ENCODE measurements at places on chromosomes 16 and 17.

- DNase-seq = no peak
Observed at GRCh38 chr16:53129281-53130158, 74.7 kb downstream of the CHD9 start.

- DNase-seq = no peak
Observed at GRCh38 chr17:30091121-30091670, 25.4 kb upstream of the NSRP1 start.

DNA sequence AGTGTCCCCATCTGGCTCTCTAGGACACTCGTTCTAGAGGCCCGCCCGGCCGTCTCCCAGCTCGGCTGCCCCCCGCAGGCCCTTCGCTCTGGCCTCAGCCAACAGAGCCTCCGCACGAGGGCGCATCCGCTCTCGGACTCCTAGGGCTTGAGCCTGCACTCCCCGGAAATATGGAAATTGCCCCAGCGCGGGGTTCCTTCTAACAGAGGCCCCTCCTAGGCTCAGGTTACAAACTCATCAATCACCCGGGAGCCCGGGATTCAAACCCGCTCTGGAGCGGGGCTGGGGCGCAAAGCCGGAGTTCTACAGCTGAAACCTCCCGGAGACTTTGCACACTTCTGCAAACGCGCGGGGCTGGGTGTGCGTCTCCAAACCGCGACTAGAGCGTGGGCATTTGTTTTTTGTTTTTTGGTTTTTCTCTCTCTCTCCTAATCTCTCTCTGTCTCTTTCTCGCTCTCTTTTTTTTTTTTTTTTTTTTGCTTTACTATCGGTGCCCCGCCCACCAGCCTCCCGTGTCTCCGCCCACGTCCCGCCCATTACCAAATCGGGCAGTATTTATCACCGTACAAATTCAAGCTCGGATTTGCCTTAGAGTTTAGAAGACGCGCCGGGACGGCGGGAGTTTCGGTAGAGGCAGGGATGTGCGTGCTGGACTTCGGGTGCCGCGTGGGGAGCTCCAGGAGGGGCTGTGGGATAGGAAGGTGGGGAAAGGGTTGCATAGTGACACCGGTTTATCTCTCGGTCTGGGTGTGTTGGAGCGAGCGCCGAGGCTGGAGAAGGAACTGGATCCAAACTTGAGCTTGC is 2.4 kb upstream of the FOXL1 start:
- DNase-seq = peak; percentile 37

DNA sequence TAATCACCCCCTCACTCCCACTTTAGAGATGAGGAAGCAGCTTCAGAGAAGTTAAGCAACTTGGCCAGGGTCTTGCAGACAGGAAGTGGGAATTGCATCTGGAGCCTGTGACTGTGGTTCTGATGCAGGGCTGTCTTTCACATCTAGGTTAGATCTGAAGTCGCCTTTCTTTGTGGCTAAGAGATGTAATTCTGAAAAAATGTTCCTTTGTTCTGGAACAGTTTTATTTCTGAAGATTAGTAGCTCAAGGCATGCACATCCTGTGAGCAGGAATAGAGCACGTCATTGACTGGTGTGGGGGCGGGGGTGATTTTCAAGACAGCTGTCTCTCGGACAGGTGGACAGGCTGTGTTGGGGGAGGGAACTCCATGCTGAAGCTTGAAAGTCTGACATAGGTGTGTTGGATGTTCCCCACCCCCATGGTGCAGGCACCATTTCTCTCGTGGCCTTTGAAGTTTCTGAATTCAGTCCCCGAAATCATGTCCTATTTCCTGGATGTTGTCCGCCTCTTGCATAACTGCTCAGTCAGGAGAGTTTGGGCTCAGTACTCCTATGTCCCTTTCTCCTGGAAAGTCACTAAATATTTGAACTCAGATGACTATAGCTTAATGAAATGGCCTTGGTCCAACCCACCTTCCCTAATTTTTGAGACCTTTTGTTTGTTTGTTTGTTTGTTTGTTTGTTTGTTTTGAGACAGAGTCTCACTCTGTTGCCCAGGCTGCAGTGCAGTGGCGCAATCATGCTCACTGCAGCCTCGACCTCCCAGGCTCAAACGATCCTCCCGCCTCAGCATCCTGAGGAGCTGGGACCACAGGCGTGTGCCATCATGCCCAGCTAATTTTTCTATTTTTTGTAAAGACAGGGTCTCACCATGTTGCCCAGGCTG is 21.0 kb upstream of the HERPUD1 start:
- DNase-seq = no peak

DNA sequence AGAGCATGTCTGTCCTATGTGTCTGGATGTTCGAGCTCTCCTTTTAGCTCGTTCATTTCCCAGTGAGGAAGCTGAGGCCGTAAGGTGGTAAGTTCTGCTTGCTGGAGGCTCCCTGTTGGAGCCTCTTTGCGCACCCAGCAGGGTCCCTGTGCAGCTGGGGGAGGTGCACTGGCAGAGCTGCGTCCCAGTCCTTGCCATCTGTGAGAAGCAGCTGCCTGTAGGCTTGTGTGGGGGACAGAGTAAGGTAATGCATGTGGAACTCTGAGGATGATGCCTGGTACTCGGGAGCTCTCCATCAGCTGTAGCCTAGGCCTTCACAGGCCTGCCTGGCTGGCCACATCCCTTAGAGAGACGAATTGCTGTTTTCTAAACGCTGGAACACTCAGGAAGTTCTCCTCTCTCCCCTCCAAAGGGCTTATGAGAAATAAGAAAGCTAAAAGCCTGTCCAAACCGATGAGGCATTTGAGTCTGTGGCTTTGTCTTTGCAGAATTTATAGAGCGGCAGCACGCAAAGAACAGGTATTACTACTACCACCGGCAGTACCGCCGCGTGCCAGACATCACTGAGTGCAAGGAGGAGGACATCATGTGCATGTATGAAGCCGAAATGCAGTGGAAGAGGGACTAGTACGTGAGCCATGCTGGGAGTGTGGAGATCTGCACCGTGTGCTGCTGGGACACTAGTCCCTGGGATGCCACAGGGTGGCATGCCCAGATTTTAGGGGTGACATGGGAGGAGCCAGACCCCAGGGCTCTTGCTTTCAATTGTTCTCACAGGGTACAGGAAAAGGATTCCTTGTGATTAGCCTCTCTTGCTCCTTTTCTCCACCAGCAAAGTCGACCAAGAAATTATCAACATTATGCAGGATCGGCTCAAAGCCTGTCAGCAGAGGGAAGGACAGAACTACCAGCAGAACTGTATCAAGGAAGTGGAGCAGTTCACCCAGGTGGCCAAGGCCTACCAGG is 1.6 kb downstream of the NDUFB10 start:
- no peak for DNase-seq

GRCh38 chr16:86277221-86277620 is 233.1 kb upstream of the FOXF1 start:
- no peak for DNase-seq

DNA sequence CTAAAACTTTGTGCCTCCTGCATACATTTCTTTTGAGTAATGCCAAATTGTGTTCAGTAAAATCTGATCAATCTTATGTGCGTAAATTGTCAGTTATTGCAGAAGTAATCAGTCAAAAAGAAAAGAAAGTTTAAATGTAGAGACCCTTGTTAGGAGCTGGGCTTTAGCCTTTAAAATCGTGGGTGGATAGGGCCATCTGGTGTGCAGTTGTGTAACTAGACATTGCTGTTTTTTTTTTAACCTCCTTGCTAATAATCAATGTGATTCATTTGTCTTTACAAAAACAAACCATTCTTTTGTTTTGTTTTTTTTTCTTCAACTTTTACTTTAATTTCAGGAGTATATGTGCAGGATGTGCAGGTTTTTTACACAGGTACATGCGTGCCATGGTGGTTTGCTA is 5.3 kb upstream of the WWOX start:
- no peak for DNase-seq

DNA sequence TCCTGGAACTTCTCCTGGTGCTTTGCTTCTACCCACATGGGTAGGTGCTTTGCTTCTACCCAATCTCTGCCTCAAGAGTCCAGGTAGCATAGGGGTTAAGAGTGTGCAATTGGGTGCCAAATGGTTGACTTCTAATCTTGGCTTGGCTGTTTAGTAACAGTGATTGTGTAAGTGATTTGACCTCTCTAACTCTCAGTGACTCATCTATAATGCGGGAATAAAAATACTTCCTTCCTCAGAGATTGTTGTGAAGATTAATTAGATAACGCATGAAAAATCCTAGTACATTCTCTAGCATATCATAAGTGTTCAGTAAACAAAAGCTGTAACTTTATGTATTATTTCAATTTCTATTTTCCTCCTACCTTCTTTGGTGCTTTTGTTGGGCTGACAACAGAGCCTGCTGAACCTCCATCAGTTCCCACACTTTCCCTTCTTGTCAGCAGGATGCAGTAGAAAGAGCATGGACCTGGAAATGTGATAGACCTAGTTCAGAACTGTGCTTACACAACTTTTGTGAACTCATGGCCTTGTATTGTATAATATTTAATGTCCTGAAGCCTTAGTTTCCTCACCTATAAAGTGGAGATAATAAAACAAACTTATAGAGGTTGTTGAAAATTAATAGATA is 72.9 kb upstream of the SMIM36 start:
- DNase-seq = no peak

DNA sequence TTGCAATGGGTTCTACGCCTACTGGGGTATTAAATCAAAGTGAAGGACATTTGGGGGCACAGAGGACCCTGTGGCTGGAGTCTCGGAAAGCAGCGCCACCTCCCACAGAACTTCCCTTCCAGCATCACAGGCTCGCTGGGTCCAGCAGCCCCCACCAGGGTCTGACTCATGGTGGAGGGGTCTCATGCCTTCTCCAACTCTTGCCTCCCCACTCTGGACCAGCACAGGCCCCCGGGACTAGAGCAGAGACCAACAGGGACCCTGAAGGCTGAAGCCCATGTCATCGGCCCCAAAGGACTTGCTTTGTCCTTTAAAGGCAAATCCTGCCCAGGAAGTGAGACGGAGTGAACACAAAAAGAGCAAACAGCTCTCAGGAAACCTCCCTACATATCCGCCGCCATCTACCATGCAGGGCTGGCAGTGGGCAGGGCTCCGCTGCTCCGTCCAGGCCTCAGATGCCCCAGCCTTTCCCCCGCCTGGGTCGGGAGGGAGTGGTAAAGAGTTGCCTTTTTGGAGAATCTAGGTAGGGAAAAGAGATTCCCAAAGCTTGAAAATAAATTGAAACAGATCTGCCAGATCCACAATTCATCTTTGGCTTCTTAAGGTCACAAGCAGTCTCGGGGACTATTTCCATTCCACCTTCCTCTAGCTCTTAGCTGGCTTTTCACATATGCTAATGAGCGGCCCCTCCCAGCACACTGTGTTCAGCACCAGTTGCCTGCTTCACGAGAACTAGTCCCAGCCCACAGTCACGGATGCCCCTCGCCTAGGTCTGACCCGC is 2.1 kb upstream of the GPRC5C start:
- DNase-seq = no peak

DNA sequence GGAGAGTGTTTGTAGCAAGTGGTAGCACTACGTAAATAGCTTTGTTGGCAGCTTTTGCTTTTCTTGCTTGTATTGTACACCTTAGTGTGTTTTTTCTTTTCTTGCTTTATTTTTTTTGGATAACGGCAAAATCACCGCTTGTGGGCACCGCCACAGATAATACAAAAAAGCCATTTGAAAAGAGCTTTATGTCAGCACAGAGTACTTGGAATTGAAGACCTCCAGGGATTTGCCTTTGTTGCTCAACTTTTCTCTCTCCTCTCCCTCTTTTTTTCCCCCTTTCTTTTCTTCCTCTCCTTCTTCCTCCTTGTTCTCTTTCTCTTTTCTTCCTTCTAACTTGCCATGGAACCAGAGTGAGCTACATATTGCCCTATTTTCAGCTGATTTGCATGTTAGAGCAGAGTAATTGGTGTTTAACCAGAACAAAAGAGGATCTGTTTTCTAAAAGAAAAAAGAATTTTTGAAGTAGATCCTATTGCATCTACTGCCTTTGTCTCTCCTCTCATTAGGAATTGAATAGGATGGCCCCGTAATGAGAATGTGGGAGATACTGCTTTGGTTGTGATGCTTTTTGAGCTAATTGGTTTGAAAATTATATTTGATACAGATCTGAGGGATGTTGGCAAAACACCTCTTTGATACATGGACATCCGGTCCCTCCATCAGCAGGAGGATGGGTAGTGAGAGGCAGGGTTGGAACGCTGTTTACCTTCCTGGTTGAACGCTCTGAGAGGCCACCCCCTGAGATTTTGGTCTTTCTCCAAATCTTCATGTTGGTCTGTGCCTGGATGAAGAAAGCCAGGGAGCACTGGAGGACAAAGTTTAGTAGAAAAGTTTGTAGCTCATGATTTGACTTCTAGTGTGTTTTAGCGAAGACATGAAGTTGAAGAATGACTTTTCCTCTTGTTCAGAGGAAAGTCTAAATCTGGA is 85.6 kb downstream of the MSI2 start:
- no peak for DNase-seq

GRCh38 chr17:70642059-70642458 is 472.7 kb downstream of the KCNJ2 start:
- no peak for DNase-seq

DNA sequence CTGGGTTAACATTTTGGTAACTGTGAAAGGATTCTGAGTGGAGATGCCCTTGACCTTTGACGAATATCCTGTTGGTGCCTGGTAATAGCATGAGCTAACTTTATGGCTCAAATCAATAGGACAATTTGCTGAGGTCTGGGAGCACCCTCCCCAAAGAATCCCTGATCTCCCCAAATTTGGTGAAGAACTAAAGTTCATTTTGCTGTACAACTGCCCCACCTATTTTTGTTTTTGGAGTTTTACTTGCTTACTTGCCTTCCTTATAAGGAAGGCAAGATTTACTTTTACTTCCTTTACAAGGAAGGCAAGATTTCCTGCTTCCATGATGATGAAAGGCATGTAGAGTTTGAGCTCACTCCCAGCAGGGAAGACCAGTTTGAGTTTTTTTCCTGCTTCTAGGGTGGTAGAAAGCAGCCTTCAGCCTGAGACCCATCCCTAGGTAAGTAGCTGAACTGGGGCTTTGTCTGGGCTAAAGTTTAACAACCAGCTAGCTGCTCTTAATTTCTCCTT is 2.8 kb downstream of the KRTAP4-9 start:
- DNase-seq = no peak

DNA sequence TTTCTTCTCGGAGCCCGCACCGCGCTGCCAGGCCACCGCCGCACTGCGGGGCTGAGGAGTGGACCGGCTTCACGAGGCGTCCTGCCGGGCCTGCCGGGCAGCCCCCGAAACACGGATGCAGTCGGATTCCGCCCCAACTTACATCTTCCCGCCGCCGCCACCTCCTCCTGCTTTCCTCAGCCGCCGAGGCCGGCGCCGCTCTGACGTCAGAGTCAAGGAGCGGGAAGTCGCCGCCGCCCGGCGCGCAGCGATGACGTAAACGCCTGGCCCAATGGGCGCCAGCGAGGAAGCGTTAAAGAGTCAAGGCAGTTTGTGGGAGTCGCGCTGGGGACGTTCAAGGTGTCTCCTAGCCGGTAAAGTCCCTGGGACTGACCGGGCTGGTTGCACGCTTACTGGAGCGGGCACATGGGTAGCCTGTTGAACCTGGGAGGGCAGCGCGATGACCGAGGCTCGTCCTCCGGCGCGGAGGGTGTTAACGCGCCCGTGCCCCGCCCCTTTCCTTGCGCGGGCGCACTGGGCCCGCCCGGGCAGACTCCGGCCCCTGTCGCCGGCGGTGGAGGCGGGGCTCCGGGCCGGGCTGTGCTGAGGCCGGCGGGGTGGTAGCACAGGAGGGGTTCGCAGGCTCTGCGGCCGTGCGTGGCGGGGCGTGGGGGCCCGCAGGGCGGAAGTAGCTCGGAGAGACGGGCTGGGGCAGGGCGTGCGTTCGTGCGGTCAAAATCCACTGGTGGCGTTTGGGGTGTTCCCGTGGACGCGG is at the start of gene RNPS1:
RNPS1 (minus strand) TSS at position 214 of the 754 bp plus-strand sequence. CDS start 3,483 bp downstream, outside the sequence.
- DNase-seq = peak; percentile 96

- peak; percentile 32 for DNase-seq
Observed at GRCh38 chr17:82287868-82288801, 14.6 kb upstream of the CSNK1D start.

Measured in hematopoietic multipotent progenitor cell treated with erythropoietin and hydrocortisone succinate and interleukin-3 and kit ligand, for 15 days (in vitro differentiated cells).